ENCODE measurements at places on chromosomes 2 and 18. TPM values are rescaled to one million over a fixed set of nuclear protein-coding genes. Genes with fewer than 3 reads are reported as not detected.

Gene PAIP2B
- total RNA-seq = 5.9 TPM

DNA sequence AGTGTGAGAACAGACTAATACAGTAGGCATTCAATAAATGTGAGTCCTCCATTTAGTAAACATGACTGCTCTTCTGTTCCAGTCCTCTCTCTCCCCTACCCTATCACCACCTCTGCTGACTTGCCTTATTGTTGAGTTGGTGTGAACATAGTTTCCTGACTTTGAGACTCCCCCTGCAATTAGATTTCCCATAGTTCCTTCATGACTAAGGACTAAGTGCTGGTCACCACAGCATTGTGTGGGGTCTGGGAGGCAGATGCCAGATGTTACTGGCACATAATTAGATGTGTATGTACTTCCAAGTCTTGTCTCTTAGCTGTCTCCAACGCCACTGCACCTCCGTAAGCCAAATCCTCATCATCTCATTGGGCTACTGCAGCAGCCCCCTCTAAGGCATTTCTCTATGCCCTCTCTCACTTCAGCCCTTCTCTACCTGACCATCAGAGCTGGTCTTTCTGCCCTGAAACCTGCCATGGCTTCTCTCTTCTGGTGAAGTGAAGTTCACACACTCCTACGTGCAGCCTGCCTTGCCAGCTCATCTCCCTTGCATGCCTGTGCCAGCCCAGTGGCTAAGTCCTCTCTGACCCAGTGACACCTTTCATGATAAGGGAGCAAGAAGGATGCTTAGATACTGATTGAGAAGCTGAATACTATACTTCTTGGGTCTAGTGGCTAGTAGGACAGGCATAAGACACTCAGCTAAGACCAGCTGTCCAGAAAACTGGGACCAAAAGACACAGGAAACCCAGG lies 81.6 kb upstream of the ALPP start:
- peaks cover 16% of the 10 kb centered on the region for H3K36me3 ChIP-seq
- H3K4me3 ChIP-seq = no peak overlapping the region
- no peak overlapping the region for H3K27ac ChIP-seq
- H3K27me3 ChIP-seq = no peaks in the 10 kb centered on the region
- no peaks in the 10 kb centered on the region for H3K4me1 ChIP-seq
- DNase-seq = no peak

GRCh38 chr2:191938779-191939178 lies 91.9 kb upstream of the CAVIN2 start:
- no peak overlapping the region for H3K4me3 ChIP-seq
- H3K27me3 ChIP-seq = no peaks in the 10 kb centered on the region
- DNase-seq = no peak

DNA sequence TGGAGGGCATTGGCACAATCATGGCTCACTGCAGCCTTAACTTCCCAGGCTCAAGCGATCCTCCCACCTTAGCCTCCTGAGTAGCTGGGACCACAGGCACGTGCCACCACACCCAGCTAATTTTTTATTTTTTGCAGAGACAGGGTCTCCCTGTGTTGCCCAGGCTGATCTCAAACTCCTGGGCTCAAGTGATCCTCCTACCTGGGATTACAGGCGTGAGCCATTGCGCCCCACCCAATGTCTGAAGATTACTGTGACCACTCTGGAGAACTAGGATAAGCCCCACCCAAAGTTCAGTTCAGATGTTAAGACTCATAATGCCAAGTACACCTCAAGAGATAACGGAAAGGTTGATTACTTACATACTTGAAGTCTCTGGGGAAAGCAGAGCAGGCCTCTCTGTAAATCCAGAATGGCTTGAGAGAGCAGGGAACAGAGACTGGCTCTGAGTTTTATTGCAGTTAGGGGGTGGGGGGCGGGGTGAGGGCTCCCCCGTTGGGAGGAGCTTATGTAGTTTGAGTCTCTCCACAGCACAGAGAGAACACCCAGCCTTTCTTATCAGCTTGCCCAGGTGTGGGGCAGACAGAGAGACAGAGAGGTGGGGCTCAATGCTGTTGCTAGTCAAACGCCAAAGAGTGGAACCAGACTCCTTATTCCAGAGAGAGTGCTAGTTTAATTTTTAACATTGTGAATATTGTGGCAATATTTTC lies 26.5 kb upstream of the ERICH2 start:
- no peak for DNase-seq
- H3K4me3 ChIP-seq = peak overlapping the region; percentile 6
- peak overlapping the region; percentile 31 for H3K27ac ChIP-seq
- H3K36me3 ChIP-seq = no peaks in the 10 kb centered on the region
- H3K4me1 ChIP-seq = peaks cover 14% of the 10 kb centered on the region
- no peaks in the 10 kb centered on the region for H3K27me3 ChIP-seq

Gene UGT1A10
- total RNA-seq = not detected

- no peak overlapping the region for H3K4me3 ChIP-seq
- H3K27me3 ChIP-seq = no peaks in the 10 kb centered on the region
- DNase-seq = no peak
- H3K27ac ChIP-seq = no peak overlapping the region
Measured at GRCh38 chr18:67428805-67429204, 87.7 kb downstream of the DSEL start.

Gene PTPRM
- total RNA-seq = 76.4 TPM

Gene TRIM54
- 0.17 TPM for total RNA-seq

Gene SRSF7
- total RNA-seq = 83.3 TPM

- H3K27me3 ChIP-seq = no peaks in the 10 kb centered on the region
- no peak for DNase-seq
- H3K36me3 ChIP-seq = no peaks in the 10 kb centered on the region
- no peak overlapping the region for H3K27ac ChIP-seq
- H3K4me3 ChIP-seq = no peak overlapping the region
Measured at GRCh38 chr2:54424555-54425163, 31.5 kb upstream of the SPTBN1 start.

All from left lung (tissue), 14 donors.